Activated CD4-positive, alpha-beta T cell treated with anti-CD3 and anti-CD28 coated beads for 48 hours (primary cell): ENCODE measurements at places on chromosomes 3 and 15.
A peak's percentile ranks its signal among the peaks of the same experiment; 100 is the strongest.

DNA sequence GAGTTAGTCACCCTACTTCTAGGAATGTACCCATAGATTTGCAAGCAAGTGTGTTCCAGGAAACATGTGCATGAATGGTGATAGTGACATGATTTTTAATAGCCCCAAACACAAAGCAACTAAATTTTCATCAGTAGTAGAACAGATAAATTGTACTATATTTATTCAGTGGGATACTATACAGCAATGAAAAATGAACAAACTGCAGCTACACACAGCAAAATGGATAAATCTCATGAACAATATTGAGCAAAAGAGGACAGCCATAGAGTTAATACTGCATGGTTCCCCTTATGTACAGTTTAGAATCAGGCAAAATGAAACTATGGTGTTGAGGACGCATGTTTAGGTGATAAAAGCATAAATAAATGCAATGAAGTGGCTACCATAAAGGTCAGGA, 26.0 kb downstream of the MESP1 start:
- no peak for DNase-seq

GRCh38 chr3:128841926-128842920, 37.2 kb upstream of the ACAD9 start:
- no peak for DNase-seq

DNA sequence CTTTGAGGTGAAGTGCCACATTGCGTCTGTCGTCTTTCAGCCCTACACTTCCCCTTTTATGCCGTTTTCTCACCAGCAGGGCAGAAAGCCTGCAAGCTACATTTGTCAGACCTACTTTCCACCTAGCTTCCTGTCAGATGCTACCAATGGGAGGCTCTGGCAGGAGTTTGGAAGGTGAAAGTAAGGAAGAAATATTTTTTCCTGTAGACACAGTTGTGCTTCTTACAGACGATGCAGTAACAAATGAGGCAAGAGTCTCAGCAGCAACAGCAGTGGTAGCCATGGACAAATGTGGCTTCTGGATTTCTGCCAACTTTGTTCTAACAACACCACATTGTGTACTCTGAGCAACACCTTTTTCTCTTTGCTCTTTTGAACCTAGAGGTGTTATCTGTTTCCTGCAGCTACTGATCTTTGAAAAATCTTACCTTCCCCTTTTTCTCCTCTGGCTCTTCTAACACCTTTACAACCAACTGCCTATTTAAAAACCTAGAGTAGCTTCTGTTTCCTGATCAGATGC, 70.6 kb upstream of the STT3B start:
- peak; percentile 27 for DNase-seq

GRCh38 chr15:92633418-92633817, 22.2 kb downstream of the FAM174B start:
- DNase-seq, result no peak

- no peak for DNase-seq
These were observed 68.5 kb downstream of the CPN2 start for GRCh38 chr3:194282436-194283122.

GRCh38 chr3:30913176-30913575, 18.7 kb upstream of the GADL1 start:
- no peak for DNase-seq

DNA sequence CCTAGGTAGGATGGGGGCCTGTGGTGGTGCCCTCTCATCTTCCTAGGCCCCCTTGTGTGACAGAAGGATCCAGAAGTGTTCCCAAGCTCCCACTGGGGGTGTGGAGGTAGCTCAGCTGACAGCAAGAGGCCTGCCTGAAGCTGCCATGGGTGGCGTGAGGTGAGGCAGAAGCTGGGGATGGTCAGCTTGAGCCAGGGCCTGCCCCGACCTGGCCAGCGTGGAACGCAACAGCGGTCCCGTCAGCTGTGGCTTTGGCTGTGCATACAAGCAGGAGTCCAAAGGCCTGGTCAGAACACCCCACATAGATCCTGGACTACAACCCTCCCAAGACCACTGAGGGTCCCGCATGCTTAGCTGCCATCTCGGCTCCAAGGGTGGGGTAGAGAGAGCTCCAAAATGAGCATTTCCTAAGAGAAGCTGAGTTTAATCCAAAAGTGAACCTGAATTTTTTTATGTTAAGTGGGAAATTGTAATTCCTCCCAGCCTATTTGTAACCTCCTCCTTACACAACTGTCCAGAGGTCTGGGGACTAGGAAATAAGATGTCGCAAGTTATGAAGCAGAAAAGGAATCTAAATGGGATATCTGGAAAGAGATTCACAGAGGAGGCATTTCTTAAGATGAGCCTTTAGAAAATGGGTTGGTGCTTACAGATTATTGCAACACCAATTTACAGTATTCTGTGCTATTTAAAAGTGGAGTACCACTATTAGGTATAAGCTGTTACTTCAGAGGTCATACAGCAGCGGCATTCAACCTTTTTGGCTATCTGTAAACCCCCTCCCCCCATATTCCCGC, 9.9 kb upstream of the PLA2G4D start:
- DNase-seq, result no peak
